Activated T-helper 1 cell treated with anti-CD3 and anti-CD28 coated beads, Interleukin-12 subunit alpha, Interleukin-12 subunit beta, Interleukin-2, Interleukin-4 antibody, amounts not matched to agents 30 ng/mL and 10 ng/mL and 1 ng/mL, durations not matched to agents 14 hours and 24 hours and 36 hours (primary cell): ENCODE measurements at places on chromosomes 6 and 20.
A peak's percentile ranks its signal among the peaks of the same experiment; 100 is the strongest.

DNA sequence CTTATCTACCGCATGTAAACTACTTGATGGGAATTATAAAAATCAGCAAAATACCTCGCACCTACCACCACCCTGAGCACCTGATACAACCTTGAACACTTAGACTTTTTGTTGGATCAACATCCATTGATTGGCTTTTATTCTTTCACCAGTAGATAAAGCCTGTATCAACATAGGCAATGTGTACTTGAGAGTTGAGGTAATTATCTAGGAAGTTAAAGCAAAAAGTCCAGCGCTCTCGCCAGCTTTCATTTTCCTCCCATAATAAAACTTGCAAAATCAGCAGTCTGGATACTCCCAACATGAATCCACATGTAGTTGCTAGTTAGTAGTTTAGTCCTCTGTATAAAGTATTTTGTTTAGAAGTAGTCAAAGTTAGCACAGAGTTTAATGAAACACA lies 132.0 kb upstream of the PRDM1 start:
- H3K27ac ChIP-seq, result no peak overlapping the region
- peaks cover 10% of the 10 kb centered on the region for H3K4me1 ChIP-seq
- no peak for DNase-seq
- H3K4me3 ChIP-seq, result no peak overlapping the region

GRCh38 chr6:102204351-102204750 lies 810.8 kb downstream of the GRIK2 start:
- H3K4me3 ChIP-seq, result no peak overlapping the region
- no peaks in the 10 kb centered on the region for H3K36me3 ChIP-seq
- H3K4me1 ChIP-seq, result no peaks in the 10 kb centered on the region

GRCh38 chr6:28537509-28538140 lies 11.9 kb downstream of the GPX5 start:
- no peak overlapping the region for H3K4me3 ChIP-seq
- peaks cover 14% of the 10 kb centered on the region for H3K4me1 ChIP-seq
- H3K27me3 ChIP-seq, result peaks cover 49% of the 10 kb centered on the region

- H3K4me1 ChIP-seq, result peaks cover 19% of the 10 kb centered on the region
- no peaks in the 10 kb centered on the region for H3K36me3 ChIP-seq
- no peak for DNase-seq
- H3K4me3 ChIP-seq, result no peak overlapping the region
- no peak overlapping the region for H3K27ac ChIP-seq
These were observed 51.1 kb downstream of the TBC1D7 start for GRCh38 chr6:13277231-13277630.

DNA sequence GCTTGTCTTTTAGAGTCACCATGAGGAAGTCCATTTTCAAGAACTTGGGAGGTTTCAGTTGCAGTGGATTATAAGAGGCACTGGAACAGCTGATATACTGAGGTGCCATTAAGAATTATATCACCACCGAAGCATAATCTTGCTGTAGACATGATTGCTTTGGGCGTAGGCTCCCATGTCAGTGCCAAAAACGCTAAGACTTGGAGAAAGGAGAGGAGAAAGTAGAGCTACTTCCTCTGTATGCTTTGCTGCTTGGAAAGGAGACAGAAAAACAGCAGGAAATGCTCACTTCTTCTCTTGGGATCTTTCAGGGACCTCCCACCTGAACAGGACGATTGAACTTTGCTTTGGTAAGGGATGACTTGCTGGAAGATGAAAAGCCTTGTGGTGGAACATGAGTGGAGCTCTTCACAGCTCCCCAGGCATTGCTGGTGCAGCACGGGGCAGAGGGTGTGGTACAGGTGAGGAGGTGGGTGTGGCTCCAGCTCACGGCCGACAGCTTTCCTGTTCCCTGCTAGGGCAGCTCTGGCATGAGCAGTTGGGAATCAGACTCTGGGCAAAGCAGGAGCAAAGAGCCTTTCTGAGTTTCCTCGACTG lies 190.4 kb upstream of the JAG1 start:
- no peaks in the 10 kb centered on the region for H3K27me3 ChIP-seq
- H3K4me1 ChIP-seq, result no peaks in the 10 kb centered on the region
- no peaks in the 10 kb centered on the region for H3K36me3 ChIP-seq
- H3K4me3 ChIP-seq, result no peak overlapping the region

DNA sequence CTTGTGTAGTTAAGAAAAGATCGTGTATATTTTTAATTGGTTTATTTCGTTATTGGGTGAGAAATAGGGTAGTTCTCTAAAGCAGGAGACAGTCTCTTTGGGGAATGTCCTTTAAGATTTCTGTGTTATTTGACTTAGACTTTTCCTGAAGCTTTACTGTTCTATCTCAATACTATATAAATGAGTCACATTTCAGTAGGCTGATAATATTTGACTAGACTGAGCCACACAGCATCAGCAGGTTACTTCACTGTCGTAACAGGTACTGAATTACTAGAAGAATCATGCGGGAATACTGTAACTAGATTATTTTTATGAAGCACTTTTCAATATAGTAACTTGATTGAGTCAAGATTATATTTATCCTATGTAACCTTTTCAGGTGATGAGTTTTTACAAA lies 1.4 kb downstream of the SMAP1 start:
- H3K36me3 ChIP-seq, result peaks cover 11% of the 10 kb centered on the region
- peak overlapping the region; percentile 59 for H3K27ac ChIP-seq
- H3K27me3 ChIP-seq, result no peaks in the 10 kb centered on the region
- DNase-seq, result no peak

GRCh38 chr6:52595796-52596130 lies 18.9 kb upstream of the TRAM2 start:
- peaks cover 9% of the 10 kb centered on the region for H3K4me1 ChIP-seq
- H3K4me3 ChIP-seq, result no peak overlapping the region
- no peaks in the 10 kb centered on the region for H3K36me3 ChIP-seq
- DNase-seq, result no peak
- H3K27ac ChIP-seq, result no peak overlapping the region

DNA sequence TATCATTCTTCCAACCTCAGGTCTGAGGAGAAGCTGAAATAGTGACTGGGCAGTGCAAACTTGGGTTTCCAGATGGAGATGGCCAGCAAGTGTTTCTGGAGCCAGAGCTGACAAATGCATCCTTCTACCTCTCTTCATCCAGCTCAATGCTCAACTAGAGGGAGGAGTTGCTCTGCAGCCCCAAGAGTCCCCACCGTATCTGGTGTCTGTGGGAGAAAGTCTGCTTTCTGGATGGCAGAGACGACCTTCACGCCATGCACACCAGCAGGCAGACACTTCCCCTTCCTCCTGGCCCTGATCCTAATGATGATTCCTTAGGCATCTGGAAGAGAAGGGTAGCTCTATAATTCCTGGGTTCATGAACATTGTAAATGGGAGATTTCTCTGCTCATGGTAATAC lies 127.4 kb upstream of the SPACA1 start:
- H3K27ac ChIP-seq, result no peak overlapping the region
- H3K4me1 ChIP-seq, result no peaks in the 10 kb centered on the region
- H3K4me3 ChIP-seq, result no peak overlapping the region
- no peaks in the 10 kb centered on the region for H3K36me3 ChIP-seq

- DNase-seq, result no peak
- no peak overlapping the region for H3K27ac ChIP-seq
- H3K27me3 ChIP-seq, result no peaks in the 10 kb centered on the region
- H3K36me3 ChIP-seq, result no peaks in the 10 kb centered on the region
These were observed 216.1 kb downstream of the FOXA2 start for GRCh38 chr20:22368235-22368634.

- DNase-seq, result no peak
- peaks cover 10% of the 10 kb centered on the region for H3K36me3 ChIP-seq
- peaks cover 4% of the 10 kb centered on the region for H3K27me3 ChIP-seq
These were observed 573 bp upstream of the IFNGR1 start for GRCh38 chr6:137219664-137220252.

- H3K4me3 ChIP-seq, result no peak overlapping the region
- H3K27me3 ChIP-seq, result no peaks in the 10 kb centered on the region
- H3K4me1 ChIP-seq, result peaks cover 16% of the 10 kb centered on the region
- no peak for DNase-seq
These were observed 80.6 kb downstream of the ATG5 start for GRCh38 chr6:106244931-106245330.

GRCh38 chr20:1295276-1295930 lies 29.3 kb downstream of the SNPH start:
- H3K36me3 ChIP-seq, result peaks cover 1% of the 10 kb centered on the region
- no peaks in the 10 kb centered on the region for H3K27me3 ChIP-seq
- no peak overlapping the region for H3K4me3 ChIP-seq
- H3K4me1 ChIP-seq, result peaks cover 15% of the 10 kb centered on the region
- H3K27ac ChIP-seq, result no peak overlapping the region

DNA sequence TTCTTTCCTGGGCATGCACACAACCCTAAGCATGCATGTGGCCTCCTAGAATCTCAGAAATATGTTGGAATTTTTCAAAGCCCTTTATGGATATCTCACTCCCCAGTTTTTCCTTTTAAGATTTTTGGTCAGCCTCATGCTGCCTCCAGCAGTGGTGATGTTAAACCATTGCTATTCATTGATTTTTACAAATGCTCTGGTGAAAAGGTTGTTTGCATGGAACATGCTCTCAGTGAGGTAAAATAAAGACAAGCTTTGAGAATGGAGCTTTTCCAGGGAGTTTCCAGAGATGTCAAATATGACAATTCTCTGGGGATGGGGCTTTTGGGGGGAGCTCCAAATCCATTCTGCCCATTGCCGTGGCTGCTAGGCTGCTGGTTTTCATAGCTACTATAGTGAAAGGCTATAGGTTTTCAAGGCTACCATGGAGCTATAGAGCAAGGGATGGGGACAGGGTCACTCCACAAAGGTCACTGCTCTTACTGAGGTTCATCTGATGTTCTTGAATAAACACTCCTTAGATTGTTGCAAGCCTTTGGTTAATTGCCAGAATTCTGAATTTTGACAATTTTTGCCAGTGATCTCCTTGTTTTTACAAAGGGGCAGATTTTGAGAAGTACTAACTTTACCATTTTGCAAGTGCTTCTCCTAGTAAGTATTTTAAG lies 178.1 kb upstream of the ARG1 start:
- no peak overlapping the region for H3K4me3 ChIP-seq
- H3K27me3 ChIP-seq, result no peaks in the 10 kb centered on the region
- no peak overlapping the region for H3K27ac ChIP-seq
- H3K4me1 ChIP-seq, result peaks cover 6% of the 10 kb centered on the region
- H3K36me3 ChIP-seq, result peaks cover 21% of the 10 kb centered on the region

DNA sequence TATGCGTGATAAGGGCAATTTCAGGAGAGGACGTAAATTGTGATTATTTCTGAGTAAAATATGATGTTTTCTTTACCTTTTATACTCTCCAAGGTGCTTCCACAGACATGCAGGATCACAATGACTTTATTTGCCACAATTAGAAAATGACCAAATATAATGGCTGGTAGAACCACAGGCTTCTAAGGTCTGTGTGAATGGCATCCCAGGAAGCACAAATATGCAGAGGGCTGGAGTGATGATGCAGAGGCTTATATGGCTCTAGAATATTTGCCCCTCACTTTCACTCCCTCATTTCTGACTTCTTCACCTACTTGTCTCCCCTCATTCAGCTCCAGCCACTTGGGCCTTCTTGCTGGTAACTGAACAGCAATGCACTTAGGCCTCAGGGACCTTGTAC lies 502.1 kb upstream of the MAP3K7 start:
- no peak overlapping the region for H3K4me3 ChIP-seq
- no peaks in the 10 kb centered on the region for H3K4me1 ChIP-seq
- H3K27me3 ChIP-seq, result peaks cover 4% of the 10 kb centered on the region
- no peaks in the 10 kb centered on the region for H3K36me3 ChIP-seq
- DNase-seq, result no peak

- peak overlapping the region; percentile 78 for H3K4me3 ChIP-seq
- DNase-seq, result peak; percentile 25
- peak overlapping the region; percentile 79 for H3K27ac ChIP-seq
- peaks cover 21% of the 10 kb centered on the region for H3K27me3 ChIP-seq
- H3K4me1 ChIP-seq, result peaks cover 48% of the 10 kb centered on the region
These were observed 39.0 kb upstream of the SLCO4A1 start for GRCh38 chr20:62603021-62603906.

- no peak for DNase-seq
- H3K27me3 ChIP-seq, result peaks cover 28% of the 10 kb centered on the region
- H3K4me3 ChIP-seq, result no peak overlapping the region
- no peaks in the 10 kb centered on the region for H3K36me3 ChIP-seq
These were observed 123.5 kb downstream of the SASH1 start for GRCh38 chr6:148466158-148466557.

DNA sequence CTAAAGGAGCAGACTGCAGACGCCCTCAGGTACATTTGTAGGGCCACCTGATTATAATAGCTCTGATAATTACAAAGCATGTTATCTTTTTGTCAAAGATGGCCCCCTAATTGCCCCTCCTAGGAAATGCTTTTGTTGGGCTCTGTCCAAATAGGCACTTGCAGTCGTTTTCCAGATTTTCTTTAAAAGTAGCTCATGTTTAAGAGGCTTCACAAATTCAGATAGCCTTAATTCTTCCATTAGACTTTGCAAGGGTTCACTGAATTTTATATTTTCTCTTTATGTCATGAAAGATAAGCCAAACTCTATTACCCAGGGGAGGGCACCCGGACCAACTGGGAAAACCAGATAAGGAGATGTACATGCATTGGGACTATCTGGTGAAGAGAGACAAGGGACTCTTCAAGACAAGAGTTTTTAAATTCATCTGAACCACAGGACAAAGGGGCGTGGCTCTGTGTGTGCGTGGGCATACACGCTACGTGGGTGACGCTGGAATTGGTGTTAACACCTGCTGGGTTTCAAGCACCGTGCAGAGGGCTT lies 95.6 kb downstream of the TOX2 start:
- no peak overlapping the region for H3K4me3 ChIP-seq
- peaks cover 20% of the 10 kb centered on the region for H3K4me1 ChIP-seq
- peaks cover 21% of the 10 kb centered on the region for H3K27me3 ChIP-seq
- peaks cover 5% of the 10 kb centered on the region for H3K36me3 ChIP-seq

DNA sequence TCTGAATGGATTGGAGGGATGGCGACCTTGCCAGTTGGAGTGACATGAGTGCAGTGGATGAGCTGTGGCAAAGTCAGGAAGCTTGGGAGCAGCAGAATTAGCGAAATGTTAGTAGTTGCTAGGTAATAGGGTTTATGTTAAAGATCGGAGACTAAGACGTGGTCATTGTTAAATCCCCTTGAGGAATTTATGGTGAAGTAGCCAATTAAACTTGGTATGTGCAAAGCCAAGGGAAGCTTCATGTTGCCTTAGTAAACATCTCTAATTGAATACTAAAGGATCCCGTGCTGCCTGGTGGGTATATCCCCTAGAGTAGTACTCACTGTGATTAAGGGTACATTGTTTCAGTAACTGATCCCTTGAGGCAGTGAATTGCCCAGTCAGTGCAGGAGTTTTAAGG lies 106.0 kb downstream of the PRIM2 start:
- H3K27me3 ChIP-seq, result no peaks in the 10 kb centered on the region
- H3K36me3 ChIP-seq, result peaks cover 5% of the 10 kb centered on the region
- H3K4me1 ChIP-seq, result peaks cover 4% of the 10 kb centered on the region
- H3K4me3 ChIP-seq, result no peak overlapping the region
- no peak overlapping the region for H3K27ac ChIP-seq
- DNase-seq, result no peak

- peaks cover 21% of the 10 kb centered on the region for H3K27me3 ChIP-seq
- no peaks in the 10 kb centered on the region for H3K36me3 ChIP-seq
- no peak for DNase-seq
These were observed 49.4 kb downstream of the TMC2 start for GRCh38 chr20:2585811-2586210.

DNA sequence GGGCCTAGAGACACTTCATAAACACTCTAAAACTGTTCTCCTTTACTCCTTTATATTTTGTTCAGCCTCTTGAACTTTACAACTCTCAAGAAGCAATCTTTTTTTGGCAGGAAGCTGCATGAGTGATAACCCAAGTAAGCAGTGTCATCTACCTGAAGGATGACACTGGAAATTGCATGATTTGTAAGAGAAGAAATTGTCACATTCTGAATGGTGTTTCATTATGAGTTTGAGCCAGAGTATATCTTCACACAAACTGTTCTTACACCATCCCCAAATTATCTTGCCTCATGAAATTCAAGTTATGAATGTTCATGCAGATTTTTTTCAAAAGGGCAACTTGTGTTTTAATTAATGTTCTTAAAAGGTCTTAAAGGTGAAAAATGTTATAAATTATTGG lies 799.3 kb downstream of the TBC1D32 start:
- H3K4me3 ChIP-seq, result no peak overlapping the region
- H3K4me1 ChIP-seq, result no peaks in the 10 kb centered on the region
- H3K36me3 ChIP-seq, result no peaks in the 10 kb centered on the region
- H3K27ac ChIP-seq, result no peak overlapping the region
